Osteoblast (primary cell): ENCODE measurements at places on chromosomes 3 and 15. TPM values are rescaled to one million over a fixed set of nuclear protein-coding genes. Genes with fewer than 3 reads are reported as not detected.
A peak's percentile ranks its signal among the peaks of the same experiment; 100 is the strongest.

The DPPA4 gene
- total RNA-seq: not detected in 2 replicates

The FOXL2NB gene
- 0.36 TPM in 1 of 2 replicates, not detected in the other for total RNA-seq

The PYGO1 gene
- total RNA-seq: 15.6 and 18.0 TPM in 2 replicates

GRCh38 chr15:70033529-70034140 lies 64.1 kb downstream of the TLE3 start:
- no peaks in the 10 kb centered on the region for H3K4me1 ChIP-seq
- peak; percentile 64 for DNase-seq
- H3K36me3 ChIP-seq: no peaks in the 10 kb centered on the region
- H3K27ac ChIP-seq: no peak overlapping the region

DNA sequence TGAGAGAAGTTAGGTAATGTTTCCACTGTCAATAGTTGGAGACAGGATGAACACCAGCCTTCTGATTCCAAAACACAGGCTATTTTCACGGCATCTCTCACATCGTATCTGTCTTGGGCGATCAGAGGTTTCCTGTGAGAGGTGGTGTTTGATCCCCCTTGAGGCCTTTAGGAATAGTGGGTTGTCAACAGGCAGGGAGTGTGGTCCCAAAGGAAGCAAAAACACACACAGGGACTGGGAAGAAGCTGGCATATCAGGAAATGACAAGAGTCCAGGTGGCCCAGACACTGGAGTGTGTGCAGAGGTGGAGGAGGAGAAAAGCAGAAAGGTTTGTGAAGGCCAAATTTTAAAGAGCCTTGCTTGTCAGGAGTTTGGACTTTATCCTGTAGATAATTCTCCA lies 6.6 kb upstream of the MAGEF1 start:
- H3K27me3 ChIP-seq: no peaks in the 10 kb centered on the region
- peaks cover 18% of the 10 kb centered on the region for H3K4me1 ChIP-seq
- H3K27ac ChIP-seq: no peak overlapping the region
- H3K4me3 ChIP-seq: no peak overlapping the region
- DNase-seq: no peak

DNA sequence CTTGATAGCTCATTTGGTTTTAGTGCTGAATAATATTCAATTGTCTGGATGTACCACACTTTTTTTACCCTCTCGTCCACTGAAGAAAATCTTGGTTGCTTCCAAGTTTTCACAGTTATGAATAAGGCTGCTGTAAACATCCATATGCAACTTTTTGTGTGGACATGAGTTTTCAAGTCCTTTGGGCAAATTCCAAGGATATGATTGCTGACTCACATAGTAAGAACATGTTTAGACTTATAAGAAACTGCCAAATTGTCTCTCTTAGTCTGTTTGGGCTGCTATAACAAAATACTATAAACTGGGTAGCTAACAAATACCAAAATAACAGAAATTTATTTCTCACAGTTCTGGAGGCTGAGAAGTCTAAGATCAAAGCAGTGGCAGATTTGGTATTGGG lies 59.5 kb upstream of the TNFSF10 start:
- no peaks in the 10 kb centered on the region for H3K27me3 ChIP-seq
- H3K4me1 ChIP-seq: no peaks in the 10 kb centered on the region
- H3K36me3 ChIP-seq: no peaks in the 10 kb centered on the region
- H3K27ac ChIP-seq: no peak overlapping the region
- H3K4me3 ChIP-seq: no peak overlapping the region

DNA sequence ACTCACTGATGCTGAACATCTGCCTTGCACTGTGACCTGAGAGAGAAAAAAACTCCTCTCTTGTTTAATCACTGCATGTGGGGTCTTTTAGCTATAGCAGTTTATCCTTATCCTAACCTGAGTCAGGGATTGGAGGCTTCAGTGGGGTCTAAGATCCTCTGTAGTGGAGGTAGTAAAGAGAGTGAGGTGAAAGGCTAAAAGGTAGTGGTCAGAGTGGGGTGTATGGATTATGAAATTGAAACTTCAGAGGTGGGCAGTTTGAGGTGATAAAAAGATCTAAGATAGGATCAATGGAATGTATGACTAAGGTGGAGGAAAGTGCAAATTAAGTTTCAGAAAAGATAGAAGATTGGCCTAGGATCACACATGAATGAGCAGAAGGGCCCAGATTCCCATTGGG lies 36.5 kb downstream of the DET1 start:
- peaks cover 3% of the 10 kb centered on the region for H3K36me3 ChIP-seq
- DNase-seq: no peak
- H3K27me3 ChIP-seq: no peaks in the 10 kb centered on the region
- peaks cover 7% of the 10 kb centered on the region for H3K4me1 ChIP-seq
- H3K4me3 ChIP-seq: no peak overlapping the region
- H3K27ac ChIP-seq: no peak overlapping the region
